ENCODE measurements at places on chromosomes 5 and 9.

- no peak for DNase-seq
Observed at GRCh38 chr9:81716409-81716808, 27.1 kb upstream of the TLE1 start.

GRCh38 chr9:98700801-98701200 is 7.9 kb downstream of the GABBR2 start:
- no peak for DNase-seq

GRCh38 chr9:130303613-130304055 is 38.1 kb downstream of the HMCN2 start:
- no peak for DNase-seq

GRCh38 chr5:108898707-108899106 is 151.0 kb downstream of the FER start:
- DNase-seq, result no peak

- no peak for DNase-seq
Observed at GRCh38 chr5:170573660-170574059, 69.8 kb downstream of the KCNIP1 start.

DNA sequence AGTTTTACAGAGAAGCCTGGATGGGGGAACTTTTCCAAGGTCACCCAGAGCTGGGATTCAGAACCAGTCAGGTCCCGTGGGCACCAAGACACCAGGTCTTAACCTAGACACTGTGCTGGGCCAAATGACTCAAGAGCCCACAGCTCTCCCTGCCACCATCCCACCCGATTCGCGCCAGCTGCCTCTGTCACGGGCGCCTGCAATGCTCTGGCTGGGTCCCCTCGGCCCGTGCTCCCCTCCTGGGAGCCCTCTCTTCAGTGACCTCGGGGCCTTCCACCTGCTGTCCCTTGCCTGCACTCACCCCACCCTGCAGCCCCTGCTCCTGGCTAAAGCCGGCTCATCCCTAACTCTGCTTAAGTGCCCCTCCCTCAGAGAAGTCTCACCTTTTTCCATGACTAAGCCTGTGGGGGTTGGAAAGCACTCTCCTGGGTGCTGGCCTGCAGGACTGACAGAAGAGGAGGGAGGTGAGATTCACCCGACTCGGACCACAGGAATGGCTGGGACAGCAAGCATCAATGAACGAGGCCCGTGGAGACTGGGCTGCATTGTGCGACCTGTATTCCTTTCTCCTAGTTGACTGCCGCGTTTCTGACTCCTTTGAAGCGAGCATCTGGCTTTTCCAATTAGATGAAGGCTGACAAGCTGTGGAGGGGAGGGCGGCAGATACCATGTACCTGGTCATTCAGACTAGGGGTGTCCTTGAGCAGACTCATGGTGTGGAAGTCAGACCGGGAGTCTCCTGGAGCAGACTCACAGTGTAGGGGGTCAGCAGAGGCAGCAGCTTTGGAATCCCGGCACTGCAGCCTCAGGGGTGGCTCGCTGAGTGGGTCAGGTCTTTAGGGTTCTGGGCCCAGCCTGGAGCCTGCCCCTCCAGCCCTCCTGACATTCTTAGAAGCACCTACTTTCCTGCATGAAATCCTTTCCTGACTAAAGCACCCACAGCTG is 5.8 kb upstream of the IL4 start:
- no peak for DNase-seq

GRCh38 chr5:41870627-41871048 is 413 bp upstream of the OXCT1 start:
- DNase-seq, result no peak

DNA sequence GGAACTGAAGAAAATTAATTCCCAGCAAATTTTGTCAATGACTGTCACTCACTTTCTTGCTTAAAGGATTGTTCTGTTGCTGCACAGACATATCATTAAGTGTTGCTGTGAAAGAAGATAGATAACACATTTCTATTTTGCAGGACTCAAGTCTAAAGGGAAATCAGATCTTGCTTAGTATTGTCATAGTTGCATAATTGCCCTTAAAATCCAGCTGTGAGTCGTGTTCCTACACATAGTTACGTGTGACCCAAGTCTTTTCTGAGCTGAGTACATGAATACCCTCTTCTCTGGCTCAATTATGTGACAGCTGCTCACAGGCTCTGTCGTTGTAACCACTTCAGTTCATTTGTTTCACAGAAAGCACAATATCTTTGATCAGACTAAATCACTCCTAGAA is 390.8 kb downstream of the DTWD2 start:
- no peak for DNase-seq

DNA sequence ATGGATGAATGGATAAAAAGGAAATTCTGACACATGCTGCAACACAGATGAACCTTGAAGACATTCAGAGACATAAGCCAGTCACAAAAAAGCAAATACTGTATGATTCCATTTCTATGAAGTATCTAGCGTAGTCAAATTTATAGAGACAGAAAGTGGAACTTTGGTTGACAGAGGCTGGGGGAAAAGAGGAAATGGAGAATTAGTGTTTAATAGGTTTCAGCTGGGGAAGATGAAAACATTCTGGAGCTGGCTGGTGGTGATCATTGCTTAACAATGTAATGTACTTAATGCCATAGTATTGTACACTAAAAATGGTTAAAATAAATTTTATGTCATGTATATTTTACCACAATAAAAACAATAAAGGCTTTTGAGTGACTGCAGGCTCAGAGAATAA is 24.2 kb downstream of the PPIC start:
- DNase-seq, result no peak

DNA sequence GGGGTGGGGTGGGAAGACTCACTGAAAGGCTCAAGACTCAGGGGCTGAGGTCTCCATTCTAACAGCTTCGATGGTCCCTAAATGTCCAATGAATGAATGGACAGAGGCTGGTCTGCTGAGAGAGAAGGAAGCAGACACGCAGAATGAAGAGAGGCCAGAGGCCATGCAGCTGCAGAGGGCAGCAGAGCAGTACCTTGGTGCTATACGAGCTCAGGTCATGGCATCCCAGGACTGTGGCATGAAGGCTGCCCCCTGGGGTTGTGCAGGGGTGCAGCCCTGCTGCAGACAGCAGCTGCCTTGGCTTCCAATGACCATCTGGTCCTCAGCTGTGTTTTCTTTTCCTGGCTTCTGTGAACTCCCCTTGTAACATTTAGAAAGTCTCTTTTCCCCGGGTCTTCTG is 15.2 kb upstream of the CORO2A start:
- no peak for DNase-seq

DNA sequence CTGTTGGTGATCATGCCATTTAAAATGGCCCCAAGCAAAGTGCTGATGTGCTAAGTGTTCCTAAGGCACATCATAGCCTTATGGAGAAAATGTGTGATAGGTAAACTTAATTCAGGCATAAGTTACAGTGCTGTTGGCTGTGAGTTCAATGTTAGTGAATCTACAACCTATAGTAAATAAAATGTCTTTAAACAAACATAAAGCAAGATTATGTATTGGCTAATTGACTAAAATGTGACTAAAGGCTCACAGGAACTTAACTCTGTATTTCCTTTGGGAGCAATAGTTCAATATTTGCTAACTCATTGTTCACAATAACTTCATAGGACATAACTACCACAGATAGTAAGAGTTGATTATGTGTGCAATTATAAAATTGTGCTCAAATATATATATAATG is 49.4 kb upstream of the LRRC19 start:
- no peak for DNase-seq

DNA sequence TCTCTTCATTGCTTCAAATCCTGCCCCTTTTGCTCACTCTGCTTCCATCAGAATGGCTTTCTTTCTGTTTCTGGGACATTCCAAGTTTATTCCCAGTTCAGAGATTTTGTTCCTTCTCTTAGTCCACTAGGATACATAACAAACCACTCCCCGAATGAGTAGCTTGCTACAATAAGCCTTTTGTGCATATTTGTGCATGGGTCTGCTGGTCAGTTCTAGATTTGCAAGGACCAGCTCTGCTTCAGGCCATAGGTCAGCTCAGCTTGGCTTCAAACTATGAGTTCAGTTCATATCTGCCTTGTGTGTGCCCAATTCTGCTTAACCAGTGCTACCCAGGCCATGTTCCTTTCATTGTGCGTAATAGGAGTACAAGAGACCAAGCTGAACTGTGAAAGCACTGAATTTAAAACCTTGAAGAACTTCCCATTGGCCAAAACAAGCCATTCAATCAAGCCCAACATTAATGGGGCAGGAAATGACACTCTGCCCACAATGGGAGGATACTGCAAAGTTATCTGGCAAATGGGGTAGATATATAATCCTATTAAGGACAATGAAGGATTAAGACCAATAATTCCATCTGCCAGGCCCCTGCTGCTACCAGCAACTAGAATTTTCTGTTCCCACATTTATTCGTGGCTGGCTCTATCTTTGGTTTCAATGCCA is 328.8 kb downstream of the PRELID2 start:
- DNase-seq, result no peak

- no peak for DNase-seq
Observed at GRCh38 chr5:10756549-10756948, 4.5 kb downstream of the DAP start.

- no peak for DNase-seq
Observed at GRCh38 chr5:67051164-67051563, 145.4 kb downstream of the CD180 start.

GRCh38 chr9:70485273-70485858 is 70.9 kb upstream of the KLF9 start:
- DNase-seq, result no peak

DNA sequence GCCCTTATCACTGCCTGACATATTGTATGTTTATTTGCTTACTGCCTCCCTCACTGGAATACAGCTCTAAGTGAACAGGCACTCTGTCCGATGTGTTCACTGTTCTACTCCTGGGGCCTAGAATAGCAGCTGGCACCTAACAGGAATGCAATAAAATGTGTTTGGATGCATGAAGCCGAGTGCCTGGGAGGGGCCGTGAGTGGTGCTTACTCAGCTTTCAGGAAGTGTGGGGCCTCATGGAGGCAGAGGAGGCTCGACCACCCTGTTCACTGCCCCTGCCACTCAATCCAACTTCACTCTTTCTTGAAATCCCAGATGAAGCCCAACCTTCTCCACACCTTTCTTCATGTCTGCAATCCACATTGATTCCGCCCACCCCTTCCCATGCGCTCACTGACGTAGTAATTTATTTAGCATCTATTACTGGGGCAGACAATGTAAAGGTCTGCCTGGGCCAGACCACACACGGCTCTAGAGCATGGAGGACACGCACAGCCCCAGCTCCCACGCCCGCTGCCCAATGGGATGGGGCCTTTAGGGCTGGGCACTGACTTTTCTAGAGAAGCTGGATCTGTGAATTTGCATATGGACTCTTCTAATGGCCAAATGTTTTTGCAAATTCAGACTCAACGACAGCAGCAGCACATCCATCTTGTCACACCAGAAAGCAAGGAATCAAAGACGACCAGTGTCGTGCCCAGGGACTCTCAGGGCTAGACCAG is 21.3 kb downstream of the TBC1D9B start:
- no peak for DNase-seq

- peak; percentile 39 for DNase-seq
Observed at GRCh38 chr5:177403102-177403791, 2.8 kb upstream of the PFN3 start.
